ENCODE measurements at places on chromosomes 1 and 21.

GRCh38 chr1:39173119-39173994 is 31.1 kb upstream of the MACF1 start:
- no peaks in the 10 kb centered on the region for H3K27me3 ChIP-seq
- no peaks in the 10 kb centered on the region for H3K4me1 ChIP-seq
- H3K4me3 ChIP-seq = no peak overlapping the region
- no peak for DNase-seq
- no peaks in the 10 kb centered on the region for H3K36me3 ChIP-seq

- H3K4me3 ChIP-seq = no peak overlapping the region
- no peaks in the 10 kb centered on the region for H3K36me3 ChIP-seq
- no peaks in the 10 kb centered on the region for H3K4me1 ChIP-seq
- H3K27ac ChIP-seq = no peak overlapping the region
- no peak for DNase-seq
These were observed 36.9 kb upstream of the BACH1 start for GRCh38 chr21:29261555-29262540.

DNA sequence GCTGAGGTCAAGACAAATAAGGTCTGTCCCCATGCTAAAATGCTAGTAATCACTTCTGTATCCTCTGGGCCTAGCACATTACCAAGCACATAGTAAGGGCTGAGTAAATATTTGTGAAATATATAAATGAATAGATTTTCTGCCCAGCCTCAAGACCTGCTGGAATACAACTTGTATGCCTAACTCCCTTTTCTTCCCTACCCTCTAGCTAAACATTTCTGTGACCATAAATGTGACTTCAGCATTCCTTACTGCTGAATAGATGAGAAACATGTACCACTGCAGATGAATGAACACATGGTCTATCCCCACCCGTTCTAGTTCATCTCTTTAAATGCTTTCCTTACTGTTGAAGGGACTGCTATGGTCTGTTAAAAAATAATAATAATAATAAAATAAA is 209.0 kb upstream of the HOOK1 start:
- no peak overlapping the region for H3K27ac ChIP-seq
- no peaks in the 10 kb centered on the region for H3K36me3 ChIP-seq
- DNase-seq = no peak
- no peak overlapping the region for H3K4me3 ChIP-seq
- no peaks in the 10 kb centered on the region for H3K27me3 ChIP-seq

- H3K27me3 ChIP-seq = no peaks in the 10 kb centered on the region
- no peak for DNase-seq
- H3K27ac ChIP-seq = no peak overlapping the region
These were observed 14.2 kb upstream of the SPOCD1 start for GRCh38 chr1:31830065-31830464.

Measured in activated CD4-positive, alpha-beta T cell treated with anti-CD3 and anti-CD28 coated beads, Interleukin-2, amount 10 ng/mL, durations not matched to agents 7 days and 5 days (primary cell).